ENCODE measurements at places on chromosomes 16 and 17. TPM values are rescaled to one million over a fixed set of nuclear protein-coding genes. Genes with fewer than 3 reads are reported as not detected.

The CDH13 gene
- 39.3 TPM for total RNA-seq

The LDHD gene
- total RNA-seq = 0.55 TPM

The GNGT2 gene
- 0.58 TPM for total RNA-seq

The PLEKHM1 gene
- 33.8 TPM for total RNA-seq

The PIMREG gene
- 10.4 TPM for total RNA-seq

Measured in kidney epithelial cell (primary cell).